ENCODE measurements at places on chromosomes 5 and 9.

DNA sequence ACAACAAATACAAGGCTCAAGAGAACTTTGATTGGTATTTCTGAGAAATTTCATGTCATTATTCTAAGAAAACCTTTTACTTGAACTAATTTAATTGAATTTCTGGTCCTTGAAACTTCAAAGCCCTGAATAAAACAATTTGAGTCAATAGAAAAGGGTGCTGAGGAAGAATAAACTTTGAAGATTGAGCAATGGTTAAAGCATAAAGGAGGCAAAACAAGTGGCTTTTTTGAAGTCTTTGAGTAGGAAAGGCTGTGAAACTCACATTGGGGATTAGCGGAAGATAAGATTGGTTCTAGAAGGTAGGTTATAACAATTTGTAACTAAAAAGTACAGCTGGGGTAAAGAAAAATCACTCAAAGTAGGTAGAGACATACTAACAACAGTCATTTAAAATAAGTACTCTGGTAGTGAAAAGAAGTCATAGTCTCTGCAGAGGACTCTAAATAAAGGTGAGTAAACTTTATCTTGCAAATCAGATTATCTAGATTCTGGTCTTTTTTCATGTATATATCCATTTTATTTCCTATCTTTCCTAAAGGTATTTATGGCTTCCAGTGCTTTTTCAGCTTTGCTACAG lies 6.4 kb upstream of the PLPP1 start:
- no peaks in the 10 kb centered on the region for H3K4me1 ChIP-seq
- H3K27ac ChIP-seq, result no peak overlapping the region
- no peak for DNase-seq
- H3K27me3 ChIP-seq, result no peaks in the 10 kb centered on the region
- no peaks in the 10 kb centered on the region for H3K36me3 ChIP-seq

DNA sequence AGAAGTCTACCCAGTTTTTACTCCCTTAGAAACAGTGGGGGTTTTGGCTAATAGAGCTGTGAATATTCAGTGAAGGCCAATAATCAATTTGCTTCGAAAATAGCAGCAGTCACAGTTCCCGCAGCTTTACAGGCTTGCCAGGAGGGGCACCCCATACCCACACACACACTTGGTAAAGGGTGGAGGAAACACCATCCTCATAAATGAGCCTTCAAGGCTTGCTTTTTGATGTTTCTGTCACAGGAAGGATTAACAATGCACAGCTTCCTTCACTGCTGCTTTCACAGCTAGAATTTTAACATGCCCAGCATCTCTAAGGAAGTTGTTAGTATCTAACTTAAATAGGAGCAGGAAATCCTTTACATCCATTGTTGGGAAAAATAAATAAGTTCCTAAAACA lies 1247.5 kb upstream of the C9orf72 start:
- no peak overlapping the region for H3K27ac ChIP-seq
- H3K4me1 ChIP-seq, result no peaks in the 10 kb centered on the region
- no peaks in the 10 kb centered on the region for H3K27me3 ChIP-seq

DNA sequence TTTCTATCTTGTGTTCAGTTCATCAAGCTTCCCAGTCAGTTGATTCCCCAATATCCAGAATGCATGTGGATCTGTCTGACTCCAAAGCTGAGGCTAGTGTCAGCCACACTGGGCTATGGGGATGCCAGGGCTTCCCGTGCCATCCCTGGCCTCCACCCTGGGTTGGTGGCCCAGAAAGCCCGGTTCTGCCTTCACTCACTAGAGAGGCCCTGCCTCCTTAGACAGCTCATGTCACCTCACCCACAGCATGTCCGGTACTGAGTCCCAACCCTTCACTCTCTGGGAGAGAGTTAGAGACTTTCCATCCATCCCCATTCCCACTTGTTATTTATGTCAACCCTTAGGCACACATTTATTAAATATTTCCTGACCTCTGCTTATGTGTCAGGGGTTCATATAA lies 119.5 kb upstream of the GPR151 start:
- DNase-seq, result no peak
- H3K36me3 ChIP-seq, result no peaks in the 10 kb centered on the region
- H3K27me3 ChIP-seq, result no peaks in the 10 kb centered on the region
- no peaks in the 10 kb centered on the region for H3K4me1 ChIP-seq

- H3K36me3 ChIP-seq, result no peaks in the 10 kb centered on the region
- DNase-seq, result no peak
- no peaks in the 10 kb centered on the region for H3K4me1 ChIP-seq
- peaks cover 9% of the 10 kb centered on the region for H3K27me3 ChIP-seq
- no peak overlapping the region for H3K27ac ChIP-seq
- H3K4me3 ChIP-seq, result no peak overlapping the region
Observed at GRCh38 chr5:145008876-145009530, 826.1 kb downstream of the PRELID2 start.

- no peaks in the 10 kb centered on the region for H3K36me3 ChIP-seq
- no peak overlapping the region for H3K27ac ChIP-seq
- no peak for DNase-seq
- no peak overlapping the region for H3K4me3 ChIP-seq
Observed at GRCh38 chr9:87324613-87325194, 173.0 kb upstream of the DAPK1 start.

GRCh38 chr5:34709861-34710673 lies 53.9 kb downstream of the RAI14 start:
- peaks cover 15% of the 10 kb centered on the region for H3K4me1 ChIP-seq
- peaks cover 22% of the 10 kb centered on the region for H3K36me3 ChIP-seq
- no peak for DNase-seq
- H3K27ac ChIP-seq, result peak overlapping the region; percentile 6

DNA sequence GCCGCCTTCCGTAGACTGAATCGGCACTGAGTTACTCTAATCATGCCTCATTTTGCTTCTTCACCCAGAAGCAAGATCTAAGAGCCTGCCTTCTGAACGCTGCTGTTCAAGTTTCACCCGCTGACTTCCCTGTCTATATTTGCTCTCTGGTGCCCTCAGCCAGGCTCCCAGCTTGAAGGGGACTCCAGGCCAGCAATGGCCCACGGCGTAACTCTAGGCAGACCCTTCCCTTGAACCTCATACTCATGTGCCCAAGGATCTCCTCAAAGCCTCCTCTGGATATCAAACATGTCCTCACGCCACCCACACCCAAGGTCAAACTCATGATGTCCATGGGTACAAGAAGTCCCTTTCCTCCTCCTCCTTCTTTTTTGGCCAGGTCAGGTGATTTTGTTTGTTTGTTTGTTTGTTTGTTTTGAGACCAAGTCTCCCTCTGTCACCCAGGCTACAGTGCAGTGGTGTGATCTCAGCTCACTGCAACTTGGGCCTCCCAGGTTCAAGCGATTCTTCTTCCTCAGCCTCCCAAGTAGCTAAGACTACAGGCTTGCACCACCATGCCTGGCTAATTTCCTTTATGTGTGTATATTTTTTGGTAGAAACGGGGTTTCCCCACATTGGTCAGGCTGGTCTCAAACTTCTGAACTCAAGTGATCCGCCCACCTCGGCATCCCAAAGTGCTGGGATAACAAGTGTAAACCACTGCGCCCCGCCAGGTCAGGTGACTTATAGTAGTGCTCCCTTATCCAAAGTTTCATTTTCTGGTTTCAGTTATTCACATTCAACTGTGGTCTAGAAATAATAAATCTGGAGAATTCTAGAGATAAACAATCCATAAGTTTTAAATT lies 239.0 kb downstream of the SYK start:
- no peak overlapping the region for H3K27ac ChIP-seq
- DNase-seq, result no peak
- no peaks in the 10 kb centered on the region for H3K27me3 ChIP-seq
- no peaks in the 10 kb centered on the region for H3K36me3 ChIP-seq
- H3K4me3 ChIP-seq, result no peak overlapping the region

- no peak for DNase-seq
- no peaks in the 10 kb centered on the region for H3K4me1 ChIP-seq
- no peak overlapping the region for H3K4me3 ChIP-seq
- peaks cover 3% of the 10 kb centered on the region for H3K27me3 ChIP-seq
- H3K36me3 ChIP-seq, result no peaks in the 10 kb centered on the region
Observed at GRCh38 chr5:81506378-81506777, 112.4 kb upstream of the ACOT12 start.

- no peak overlapping the region for H3K27ac ChIP-seq
- H3K36me3 ChIP-seq, result no peaks in the 10 kb centered on the region
- no peak overlapping the region for H3K4me3 ChIP-seq
- no peaks in the 10 kb centered on the region for H3K4me1 ChIP-seq
Observed at GRCh38 chr5:9499498-9499876, 46.4 kb downstream of the SEMA5A start.

DNA sequence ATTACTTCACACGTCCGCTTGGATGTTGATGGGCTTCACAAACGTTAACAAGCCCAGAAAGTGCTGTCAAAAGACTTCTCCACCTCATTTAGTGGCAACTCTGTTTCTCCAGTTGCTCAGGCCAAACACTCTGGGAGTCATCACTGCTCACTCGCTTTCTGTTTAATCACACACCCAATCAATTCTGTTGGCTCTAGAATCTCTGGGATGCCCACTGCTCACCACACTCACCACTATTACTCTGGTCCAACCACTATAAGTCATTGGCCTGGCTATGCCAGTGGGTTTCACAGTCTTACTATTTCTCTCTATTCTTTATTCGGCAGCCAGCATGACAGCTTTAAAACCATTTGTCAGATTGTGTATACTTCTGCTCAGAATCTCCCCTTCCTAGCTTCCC lies 163.5 kb downstream of the KDM4C start:
- no peak overlapping the region for H3K4me3 ChIP-seq
- H3K27ac ChIP-seq, result no peak overlapping the region
- no peaks in the 10 kb centered on the region for H3K27me3 ChIP-seq
- H3K4me1 ChIP-seq, result peaks cover 2% of the 10 kb centered on the region
- no peak for DNase-seq

GRCh38 chr9:3478549-3478953 lies 47.2 kb downstream of the RFX3 start:
- H3K36me3 ChIP-seq, result peaks cover 11% of the 10 kb centered on the region
- peak overlapping the region; percentile 95 for H3K27ac ChIP-seq

DNA sequence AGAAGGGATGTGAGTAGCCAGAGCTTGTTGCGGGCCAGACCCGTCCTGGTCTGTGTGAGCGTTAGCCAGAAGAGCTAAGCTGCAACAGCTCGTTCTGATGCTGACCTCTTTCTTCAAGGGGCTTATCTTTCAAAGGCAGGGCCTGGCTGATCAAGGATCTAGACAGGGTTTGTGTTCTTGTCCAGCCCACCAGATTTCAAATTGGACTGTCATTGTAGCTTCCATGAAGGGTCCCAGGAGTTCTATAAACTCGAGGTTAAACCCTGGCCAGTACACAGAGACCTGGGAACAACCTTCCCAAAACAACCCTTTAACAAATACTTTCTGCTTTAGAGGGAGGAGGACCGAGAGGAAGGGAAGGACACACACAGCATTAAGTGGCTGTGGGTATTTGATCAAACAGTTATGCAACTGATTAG lies 153.0 kb upstream of the TUT7 start:
- no peaks in the 10 kb centered on the region for H3K4me1 ChIP-seq
- no peaks in the 10 kb centered on the region for H3K36me3 ChIP-seq
- no peak overlapping the region for H3K27ac ChIP-seq
- no peaks in the 10 kb centered on the region for H3K27me3 ChIP-seq

DNA sequence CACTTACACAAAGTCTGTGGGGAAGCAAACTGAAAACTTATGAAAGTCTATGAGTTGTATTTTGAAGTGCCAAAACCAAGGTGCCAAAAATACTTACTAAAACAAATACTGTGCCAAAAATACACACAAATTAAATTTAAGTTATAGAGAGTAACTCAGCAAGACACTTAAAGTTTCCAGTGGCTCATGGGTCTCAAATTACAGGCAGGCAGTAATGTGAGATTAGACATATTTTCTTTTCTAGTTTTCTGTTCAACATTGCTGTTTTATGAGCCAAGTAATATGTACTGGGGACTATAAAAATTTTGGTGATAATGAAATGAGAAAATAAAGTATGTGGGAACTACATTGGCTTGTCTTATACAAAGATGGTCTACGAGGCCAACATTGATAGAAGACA lies 172.2 kb upstream of the SNX2 start:
- no peak for DNase-seq
- no peak overlapping the region for H3K27ac ChIP-seq
- no peak overlapping the region for H3K4me3 ChIP-seq
- H3K4me1 ChIP-seq, result no peaks in the 10 kb centered on the region

GRCh38 chr5:34967540-34967939 lies 38.2 kb downstream of the DNAJC21 start:
- H3K27ac ChIP-seq, result no peak overlapping the region
- H3K4me3 ChIP-seq, result no peak overlapping the region
- DNase-seq, result no peak
- no peaks in the 10 kb centered on the region for H3K4me1 ChIP-seq
- H3K27me3 ChIP-seq, result no peaks in the 10 kb centered on the region
- H3K36me3 ChIP-seq, result no peaks in the 10 kb centered on the region

GRCh38 chr5:5183189-5183699 lies 43.1 kb downstream of the ADAMTS16 start:
- no peak overlapping the region for H3K27ac ChIP-seq
- no peak for DNase-seq
- H3K27me3 ChIP-seq, result no peaks in the 10 kb centered on the region
- no peaks in the 10 kb centered on the region for H3K36me3 ChIP-seq

DNA sequence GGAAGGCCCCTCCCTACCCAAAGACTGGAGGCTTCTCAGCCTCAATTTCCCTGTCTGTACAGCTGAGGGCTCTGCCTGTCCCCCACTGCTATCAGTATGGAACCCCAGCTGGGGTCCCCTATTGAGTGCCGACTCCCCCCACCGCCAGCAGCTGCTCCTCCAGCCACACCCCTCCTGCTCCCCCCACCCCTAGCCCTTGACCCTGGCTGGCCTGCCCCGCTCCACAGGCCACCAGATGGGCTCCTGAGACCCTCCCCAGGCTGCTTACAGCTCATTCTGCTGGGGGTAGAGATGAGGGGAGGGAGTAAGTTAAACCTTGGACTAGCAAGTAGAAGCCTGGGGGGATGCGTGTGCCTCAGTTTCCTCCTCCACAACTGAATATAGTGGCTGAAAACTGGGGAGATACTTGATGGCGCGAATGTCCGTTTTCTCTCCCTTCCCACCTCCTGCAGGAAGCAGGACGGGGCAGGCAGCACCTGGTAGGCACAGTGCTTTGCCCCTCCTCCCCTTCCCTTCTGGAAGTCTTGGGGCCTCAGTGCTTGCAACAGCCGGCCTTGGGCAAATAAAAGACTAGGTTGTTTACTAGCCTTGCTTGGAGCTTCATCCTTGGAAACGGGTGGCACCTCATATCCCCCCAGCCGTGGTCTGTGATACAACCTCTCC lies 19.1 kb downstream of the URM1 start:
- H3K27me3 ChIP-seq, result no peaks in the 10 kb centered on the region
- H3K4me3 ChIP-seq, result no peak overlapping the region
- DNase-seq, result no peak
- H3K36me3 ChIP-seq, result peaks cover 10% of the 10 kb centered on the region
- no peak overlapping the region for H3K27ac ChIP-seq
- H3K4me1 ChIP-seq, result no peaks in the 10 kb centered on the region

DNA sequence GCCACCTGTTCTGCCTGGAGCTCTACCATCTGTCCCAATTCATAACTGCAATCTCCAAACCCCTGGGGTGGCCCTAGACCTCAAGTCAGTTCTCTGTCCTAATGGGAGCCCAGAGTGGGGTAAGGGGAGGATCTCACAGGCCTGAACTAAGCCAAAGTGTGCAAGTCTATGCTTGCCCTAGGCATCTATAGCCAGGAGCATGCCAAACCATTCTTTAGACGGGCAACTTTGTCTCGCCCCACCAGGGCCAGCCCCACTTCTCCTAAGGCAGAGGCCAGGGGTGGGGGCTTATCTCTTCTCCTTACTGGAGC lies 3.3 kb downstream of the ACSL6 start:
- peak; percentile 34 for DNase-seq
- no peaks in the 10 kb centered on the region for H3K4me1 ChIP-seq
- peaks cover 8% of the 10 kb centered on the region for H3K27me3 ChIP-seq

GRCh38 chr5:181173027-181173419 lies 25.6 kb downstream of the OR2V2 start:
- peaks cover 10% of the 10 kb centered on the region for H3K4me1 ChIP-seq
- H3K27me3 ChIP-seq, result no peaks in the 10 kb centered on the region
- H3K4me3 ChIP-seq, result peak overlapping the region; percentile 44
- DNase-seq, result peak; percentile 80
